GM12878 (cell line): ENCODE measurements at places on chromosomes 11 and 22. TPM values are rescaled to one million over a fixed set of nuclear protein-coding genes. Genes with fewer than 3 reads are reported as not detected.

CD3G gene
- not detected in 2 replicates for polyA plus RNA-seq

GLB1L2 gene
- 0.26 and 0.38 TPM in 2 replicates for polyA plus RNA-seq

OSM gene
- 0.72 and 0.79 TPM in 2 replicates for polyA plus RNA-seq

OR8K3 gene
- polyA plus RNA-seq: not detected in 2 replicates

LDHAL6A gene
- 0.11 TPM in 1 of 2 replicates, not detected in the other for polyA plus RNA-seq

MCHR1 gene
- not detected in 2 replicates for polyA plus RNA-seq

PIWIL4 gene
- 0.37 and 0.42 TPM in 2 replicates for polyA plus RNA-seq

OR4C13 gene
- not detected in 2 replicates for polyA plus RNA-seq

TMPRSS5 gene
- polyA plus RNA-seq: 0.27 TPM in 1 of 2 replicates, not detected in the other

PDGFD gene
- polyA plus RNA-seq: not detected in 2 replicates

C11orf87 gene
- not detected in 2 replicates for polyA plus RNA-seq
